Stimulated activated CD4-positive, alpha-beta T cell treated with anti-CD3 and anti-CD28 coated beads, Interleukin-4, amount 100 ng/mL, for 1 hour (primary cell): ENCODE measurements at places on chromosomes 5 and 9.

GRCh38 chr5:142011572-142012185 is 1.1 kb downstream of the GNPDA1 start:
- peak; percentile 33 for DNase-seq

DNA sequence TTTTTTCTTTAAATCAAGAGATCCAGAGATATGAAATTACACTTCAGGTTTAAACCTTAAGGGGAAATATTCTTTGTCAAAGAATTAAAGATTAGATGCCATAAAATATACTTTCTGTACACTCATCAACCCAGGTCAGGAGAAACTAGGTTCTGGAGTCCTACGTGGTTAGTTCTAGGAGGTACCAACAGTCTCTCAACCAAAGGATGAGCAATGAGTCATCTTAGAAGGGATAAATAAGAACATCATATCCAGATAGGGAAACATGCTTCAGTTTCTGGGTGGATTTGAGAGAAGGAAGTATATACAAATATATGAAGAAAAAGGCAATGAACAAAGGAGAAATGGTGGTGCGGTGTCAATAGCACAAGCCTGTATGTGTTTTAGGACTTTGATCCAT is 98.2 kb downstream of the CSNK1G3 start:
- no peak for DNase-seq

- DNase-seq = no peak
Observed at GRCh38 chr9:109640580-109641371, 139.2 kb upstream of the PALM2AKAP2 start.

DNA sequence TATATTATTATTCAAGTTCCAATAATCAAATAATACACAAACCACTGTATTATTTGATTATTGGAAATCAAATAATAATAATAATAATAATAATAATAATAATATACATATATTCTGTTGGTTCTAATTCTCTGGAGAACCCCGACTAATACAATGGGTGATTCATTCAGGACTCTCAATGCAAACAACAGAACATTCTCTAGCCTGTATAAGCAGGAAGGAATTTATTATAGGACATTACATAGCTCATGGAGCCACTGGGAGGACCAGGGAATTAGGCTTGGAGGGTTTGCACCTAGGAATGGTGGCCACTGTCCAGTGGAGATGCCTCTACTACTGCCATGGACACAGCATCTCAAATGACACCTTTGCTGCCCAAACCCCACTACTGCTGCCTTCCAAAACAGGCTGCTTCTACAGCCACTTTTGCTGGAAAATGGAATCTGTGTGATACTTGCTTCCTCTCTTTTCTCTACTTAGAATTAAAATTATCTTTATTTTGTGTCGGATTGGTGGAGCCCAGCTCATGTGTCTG is 25.9 kb downstream of the PTGS1 start:
- DNase-seq = no peak

DNA sequence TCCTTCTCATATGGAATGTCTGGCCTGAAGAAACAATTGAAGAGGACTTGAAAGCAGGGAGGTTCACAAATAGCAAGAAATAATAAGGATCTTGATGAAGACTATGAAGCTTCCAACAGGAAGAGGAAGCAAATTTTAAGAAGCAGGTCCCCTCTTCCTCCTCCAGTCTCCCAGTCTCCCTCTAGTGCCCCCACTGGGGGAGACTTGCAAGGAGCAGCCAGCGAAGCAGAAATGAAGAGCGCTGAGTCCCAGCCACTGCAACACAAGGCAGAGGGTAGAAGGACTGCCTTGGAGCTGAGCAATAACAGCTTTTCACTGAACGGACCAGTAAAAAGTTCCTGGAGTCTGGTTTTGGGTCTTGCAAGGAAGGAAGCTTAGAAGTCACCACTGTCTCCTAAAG is 32.6 kb upstream of the ACO1 start:
- DNase-seq = no peak

DNA sequence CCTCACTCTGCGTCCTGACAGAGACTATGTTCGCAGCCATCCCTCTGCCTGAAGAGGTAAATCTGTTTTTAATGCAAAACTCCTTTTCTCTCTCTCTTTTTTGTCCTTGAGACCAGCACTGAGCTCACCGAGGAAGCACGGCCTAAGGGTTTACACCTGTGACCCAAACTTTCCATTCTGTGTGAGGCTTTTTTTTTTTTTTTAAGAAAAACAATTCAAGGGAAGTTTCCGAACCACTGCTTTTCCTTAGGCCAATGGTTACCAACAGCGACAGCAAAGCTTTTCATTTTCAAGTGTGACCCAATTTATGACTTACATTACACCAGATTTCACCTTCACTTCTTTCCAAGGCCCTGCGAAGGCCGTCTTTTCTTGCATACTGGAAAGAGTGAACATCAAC is 205.9 kb downstream of the EFNA5 start:
- DNase-seq = no peak

GRCh38 chr5:102856389-102856777 is 101.3 kb downstream of the PAM start:
- no peak for DNase-seq

GRCh38 chr5:137566118-137566541 is 67.0 kb upstream of the SPOCK1 start:
- DNase-seq = no peak

DNA sequence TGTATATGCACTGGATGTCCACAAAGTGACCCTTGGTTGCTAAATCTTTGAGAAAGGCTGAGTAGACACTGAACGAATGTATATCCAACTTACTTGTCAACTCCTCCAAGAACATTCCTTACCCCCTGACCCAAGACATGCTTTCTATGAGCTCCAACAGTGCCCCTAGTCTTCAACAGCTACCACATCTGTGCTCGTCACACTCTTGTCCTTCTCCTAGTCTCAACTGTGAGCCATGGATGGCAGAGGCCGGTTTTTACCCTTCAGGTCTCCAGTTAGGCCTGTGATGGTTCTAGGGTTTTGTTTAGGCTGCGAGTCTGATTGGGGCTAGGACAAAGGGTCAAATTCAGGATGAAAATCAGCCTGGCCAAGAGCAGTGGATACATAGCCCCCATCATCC is 19.0 kb upstream of the GPX3 start:
- DNase-seq = no peak

- no peak for DNase-seq
Observed at GRCh38 chr9:135353935-135354334, 125.6 kb upstream of the PPP1R26 start.

- no peak for DNase-seq
Observed at GRCh38 chr9:93594041-93594756, 17.8 kb downstream of the PHF2 start.

- DNase-seq = peak; percentile 40
Observed at GRCh38 chr9:79570448-79571308, 1.1 kb upstream of the TLE4 start.

GRCh38 chr5:102545175-102545574 is 46.4 kb upstream of the SLCO6A1 start:
- DNase-seq = no peak

- DNase-seq = no peak
Observed at GRCh38 chr5:158119961-158120723, 261.2 kb upstream of the CLINT1 start.

DNA sequence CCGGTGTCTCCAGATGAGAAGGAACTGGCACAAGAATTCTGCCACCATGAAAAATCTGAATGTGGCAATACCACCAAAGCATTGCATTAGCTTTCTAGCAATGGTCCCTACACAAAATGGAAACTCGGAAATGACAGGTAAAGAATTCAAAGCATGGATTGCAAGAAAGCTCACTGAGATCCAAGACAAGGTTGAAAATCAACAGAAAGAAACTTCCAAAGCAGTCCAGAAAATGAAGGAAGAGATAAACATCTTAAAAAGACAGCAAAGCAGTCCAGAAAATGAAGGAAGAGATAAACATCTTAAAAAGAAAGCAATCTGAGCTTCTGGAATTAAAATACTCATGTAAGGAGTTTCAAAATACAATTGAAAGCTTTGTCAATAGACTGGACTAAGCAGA is 16.8 kb upstream of the GRXCR2 start:
- DNase-seq = no peak

GRCh38 chr5:39992617-39993202 is 567.9 kb upstream of the DAB2 start:
- DNase-seq = no peak

DNA sequence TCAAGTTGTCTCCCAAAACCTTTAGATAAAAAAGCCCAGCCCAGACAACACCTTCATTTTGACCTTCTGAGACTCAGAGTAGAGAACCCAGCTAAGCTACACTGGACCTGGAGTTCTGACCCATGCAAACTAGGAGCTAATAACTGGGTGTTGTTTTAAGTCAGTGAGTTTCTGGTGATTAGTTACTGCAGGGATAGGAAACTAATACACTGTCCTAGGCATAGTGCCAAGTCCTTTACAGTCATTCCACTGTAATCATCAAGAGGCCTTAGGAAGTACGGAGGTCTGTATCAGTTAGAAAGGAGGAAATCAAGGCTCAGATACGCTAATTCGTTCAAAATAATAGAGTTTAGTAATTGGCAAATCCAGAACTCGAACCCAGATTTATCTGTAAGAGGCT is 197.9 kb downstream of the KCTD16 start:
- DNase-seq = no peak

GRCh38 chr5:122639033-122639432 is 135.8 kb upstream of the SNX2 start:
- DNase-seq = no peak

DNA sequence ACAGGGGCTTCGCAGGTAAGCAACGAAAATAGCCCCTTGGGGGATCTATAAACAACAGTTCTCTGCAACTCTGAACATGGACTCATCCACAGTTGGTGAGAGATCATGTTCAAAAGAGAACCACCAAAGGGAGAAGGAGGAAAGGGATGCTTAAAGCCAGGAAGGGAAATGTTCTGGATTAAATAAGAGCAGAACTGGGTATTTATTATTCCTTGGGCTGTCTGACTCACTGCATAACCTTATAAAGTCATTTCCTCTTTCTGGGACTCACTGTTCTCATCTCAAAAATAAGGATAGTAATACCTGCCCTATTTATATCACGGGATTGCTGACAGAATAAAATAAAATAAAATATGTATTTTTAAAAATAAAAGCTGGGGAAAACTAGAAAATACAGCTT is 11.2 kb upstream of the MARCHF3 start:
- DNase-seq = no peak

GRCh38 chr9:6052293-6052919 is 37.0 kb upstream of the RANBP6 start:
- no peak for DNase-seq

DNA sequence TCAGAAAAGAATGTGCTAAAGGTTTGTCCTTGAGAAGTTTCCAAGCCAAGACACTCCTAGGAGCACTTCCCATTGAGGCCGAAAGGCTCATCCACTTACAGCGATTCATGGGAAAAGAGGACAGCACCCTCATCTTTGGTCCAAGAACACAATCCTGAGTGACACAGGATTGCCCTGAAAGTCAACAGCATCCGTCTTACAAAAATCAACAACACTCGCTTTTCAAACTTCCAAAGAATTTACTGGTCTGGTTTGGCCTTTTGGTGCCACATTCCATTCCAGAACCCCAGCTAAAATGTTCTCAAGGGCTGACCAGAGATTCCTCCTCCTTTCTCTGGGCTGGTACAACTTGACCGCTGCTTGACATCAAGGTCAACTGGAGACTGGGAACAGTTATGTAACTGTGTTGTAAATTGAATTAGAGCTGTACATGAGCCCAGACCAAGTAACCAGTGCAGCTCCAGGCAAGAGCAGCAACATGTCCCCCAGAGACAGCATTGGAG is 415.8 kb upstream of the PIK3R1 start:
- no peak for DNase-seq

DNA sequence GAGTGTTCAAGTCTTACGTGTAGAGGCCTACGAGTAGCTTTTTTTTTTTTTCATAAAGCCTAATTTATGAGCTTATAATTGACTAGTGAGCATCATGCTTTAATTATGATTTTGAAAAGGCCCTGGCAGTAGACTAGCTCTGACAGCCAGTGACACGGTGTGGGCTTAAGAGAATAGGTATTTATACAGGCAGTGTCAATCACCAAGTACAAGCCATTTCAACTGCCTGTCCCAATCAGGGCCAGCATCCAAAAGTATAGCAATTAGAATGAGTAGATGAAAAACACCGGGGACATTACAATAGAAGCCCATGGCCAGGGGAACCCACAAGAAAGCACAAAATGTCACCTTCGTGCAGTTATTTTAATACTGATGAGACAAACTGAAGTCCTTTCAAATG is 552.8 kb downstream of the CAAP1 start:
- DNase-seq = no peak

DNA sequence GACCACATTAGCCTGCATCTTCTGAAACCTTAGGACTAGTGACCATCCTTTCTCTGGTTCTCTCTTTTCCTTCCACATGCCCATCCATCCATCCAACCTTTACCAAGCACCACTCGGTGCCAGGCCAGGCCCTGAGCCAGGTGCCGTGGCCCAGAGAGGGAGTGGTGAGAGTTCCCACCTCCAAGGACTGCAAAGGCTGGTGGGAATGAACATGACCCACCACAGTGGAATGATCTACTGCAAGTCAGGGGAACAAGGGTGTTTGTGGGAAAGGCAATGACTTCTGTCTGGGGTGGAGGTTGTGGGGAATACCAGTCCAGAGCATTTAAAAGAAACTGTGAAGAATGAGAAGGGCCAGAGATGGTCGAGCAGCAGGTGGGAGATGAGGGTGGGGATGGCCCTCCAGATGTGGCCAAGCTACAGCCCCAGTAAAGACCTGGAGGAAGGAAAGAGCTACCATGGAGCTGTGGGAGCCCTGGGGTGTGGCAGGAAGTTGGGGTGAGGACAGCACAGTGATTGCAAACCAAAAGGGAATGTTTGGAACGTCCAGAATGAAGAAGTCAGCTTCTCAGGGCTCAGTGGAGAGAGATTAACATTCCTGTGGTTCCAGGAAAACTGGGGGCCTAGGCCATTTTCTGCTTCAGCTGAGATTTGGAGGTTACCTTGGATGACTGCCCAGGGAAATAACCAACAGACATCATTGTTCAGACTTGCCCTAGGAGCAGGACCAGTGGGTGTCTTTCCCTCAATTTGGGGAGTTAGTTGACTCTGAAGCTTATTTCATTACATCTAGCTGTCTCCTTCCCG is 30.7 kb upstream of the CORO2A start:
- DNase-seq = no peak

GRCh38 chr5:133367071-133367786 is 245.1 kb downstream of the FSTL4 start:
- no peak for DNase-seq
